ENCODE measurements at places on chromosomes 7 and 10.

DNA sequence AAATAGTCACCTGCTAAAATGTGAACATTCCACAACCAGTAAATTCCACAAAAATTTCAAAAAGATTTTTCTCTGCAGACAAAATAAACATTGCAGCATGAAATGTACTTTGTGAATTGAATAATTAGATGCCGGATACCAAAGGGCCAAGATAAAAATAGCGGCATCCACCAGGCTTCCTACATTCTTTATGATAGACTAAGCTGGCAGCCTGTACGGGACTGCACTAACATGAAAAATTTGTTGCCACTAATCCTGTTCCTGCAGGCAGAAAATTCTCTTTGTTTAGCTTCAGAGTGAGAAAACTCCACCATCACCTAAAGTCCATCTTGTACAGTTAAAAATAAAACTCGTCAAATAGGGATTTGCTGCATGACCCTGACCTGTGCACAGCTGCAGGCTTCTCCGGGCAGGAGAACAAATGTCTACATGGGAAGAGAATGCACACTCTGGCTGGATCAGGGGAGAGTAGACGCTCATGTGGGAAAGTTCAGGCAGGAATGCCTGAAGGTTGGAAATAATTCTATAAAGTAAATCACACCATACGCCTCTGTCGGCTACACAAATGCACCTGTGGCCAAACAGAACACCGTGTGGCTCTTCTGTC lies 15.6 kb upstream of the ADO start:
- DNase-seq = no peak

DNA sequence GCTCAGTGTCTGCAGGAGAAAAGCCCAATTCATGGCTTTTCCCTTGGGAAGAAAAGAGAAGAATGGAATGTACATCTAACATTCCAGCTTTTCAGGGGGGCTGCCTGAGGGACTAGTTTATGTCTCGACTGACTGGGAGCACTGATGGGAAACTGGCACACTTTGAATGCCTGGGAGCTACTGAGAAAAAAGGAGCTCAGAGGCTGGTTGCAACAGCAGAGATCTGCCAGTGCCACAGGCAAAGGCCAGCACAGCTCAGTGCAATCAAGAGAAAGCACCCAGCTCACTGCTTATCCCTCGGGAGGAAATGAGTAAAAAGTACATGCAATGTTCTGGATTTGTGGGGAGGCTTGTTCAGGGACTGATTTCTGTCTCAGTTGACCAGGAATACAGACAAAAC lies 226.2 kb downstream of the COBL start:
- DNase-seq = no peak

- DNase-seq = no peak
These were observed 3.5 kb downstream of the NOBOX start for GRCh38 chr7:144399946-144400345.

DNA sequence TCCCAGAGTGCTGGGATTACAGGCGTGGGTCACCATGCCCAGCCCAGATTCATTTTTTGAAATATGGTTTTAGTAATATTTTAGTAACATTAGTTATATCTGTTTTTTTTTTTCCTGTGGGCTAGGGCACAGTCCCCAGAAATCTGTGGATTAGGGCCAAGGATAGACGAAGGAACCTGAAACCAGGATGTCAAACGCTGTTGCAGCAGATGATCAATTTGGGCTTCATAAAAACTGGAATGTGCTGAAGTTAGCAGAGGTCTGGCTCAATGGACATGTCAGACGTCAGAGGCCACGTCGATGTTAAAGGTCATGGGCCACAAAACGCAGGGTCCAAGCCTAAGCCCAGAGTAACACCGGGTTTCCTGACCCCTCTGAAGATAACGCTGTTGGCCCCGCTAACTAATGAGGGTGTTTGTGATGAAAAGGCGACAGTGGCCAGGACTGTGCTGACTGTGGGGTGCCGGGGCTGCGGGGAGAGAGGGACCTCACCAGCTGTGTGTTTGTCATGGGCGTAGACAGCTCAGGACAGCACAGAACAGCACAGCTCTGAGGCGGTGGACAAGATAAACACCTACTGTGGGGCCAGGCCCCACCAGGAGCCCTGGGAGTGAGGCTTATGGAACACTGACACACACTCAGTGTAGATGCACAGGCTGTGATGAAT lies 23.8 kb upstream of the GTPBP4 start:
- no peak for DNase-seq

DNA sequence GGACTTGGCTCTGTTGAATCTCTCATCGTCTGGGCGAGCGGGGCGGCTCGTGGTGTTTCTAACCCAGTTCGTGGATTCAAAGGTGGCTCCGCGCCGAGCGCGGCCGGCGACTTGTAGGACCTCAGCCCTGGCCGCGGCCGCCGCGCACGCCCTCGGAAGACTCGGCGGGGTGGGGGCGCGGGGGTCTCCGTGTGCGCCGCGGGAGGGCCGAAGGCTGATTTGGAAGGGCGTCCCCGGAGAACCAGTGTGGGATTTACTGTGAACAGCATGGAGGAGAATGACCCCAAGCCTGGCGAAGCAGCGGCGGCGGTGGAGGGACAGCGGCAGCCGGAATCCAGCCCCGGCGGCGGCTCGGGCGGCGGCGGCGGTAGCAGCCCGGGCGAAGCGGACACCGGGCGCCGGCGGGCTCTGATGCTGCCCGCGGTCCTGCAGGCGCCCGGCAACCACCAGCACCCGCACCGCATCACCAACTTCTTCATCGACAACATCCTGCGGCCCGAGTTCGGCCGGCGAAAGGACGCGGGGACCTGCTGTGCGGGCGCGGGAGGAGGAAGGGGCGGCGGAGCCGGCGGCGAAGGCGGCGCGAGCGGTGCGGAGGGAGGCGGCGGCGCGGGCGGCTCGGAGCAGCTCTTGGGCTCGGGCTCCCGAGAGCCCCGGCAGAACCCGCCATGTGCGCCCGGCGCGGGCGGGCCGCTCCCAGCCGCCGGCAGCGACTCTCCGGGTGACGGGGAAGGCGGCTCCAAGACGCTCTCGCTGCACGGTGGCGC lies at the start of gene EN2:
TSS of gene EN2 (plus strand) at position 19 of the 767 bp plus-strand sequence. CDS start at position 268, 249 bp downstream.
- DNase-seq = no peak

- DNase-seq = no peak
These were observed 61.8 kb upstream of the EEPD1 start for GRCh38 chr7:36090976-36091873.

GRCh38 chr7:137097111-137097510 lies 228.7 kb downstream of the CHRM2 start:
- DNase-seq = no peak

DNA sequence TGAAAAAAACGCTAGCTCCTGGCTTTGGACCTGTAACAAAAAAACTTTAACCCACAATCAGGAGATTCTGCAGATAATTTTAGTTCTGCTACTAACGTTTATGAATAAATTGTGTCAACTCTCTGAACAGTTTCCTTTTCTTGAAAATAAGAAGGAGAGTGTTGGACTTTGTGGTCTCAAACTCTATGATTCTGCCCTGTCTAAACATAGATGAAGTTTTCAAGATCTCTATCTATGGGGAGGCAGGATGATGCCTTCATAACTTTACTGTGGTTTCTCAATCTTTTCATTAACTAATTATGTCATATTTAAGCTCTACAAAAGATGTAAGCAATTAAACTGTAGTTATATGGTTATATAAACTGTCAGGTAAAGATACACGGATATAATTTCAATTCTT lies 162.0 kb downstream of the REEP3 start:
- DNase-seq = no peak
